Central memory CD8-positive, alpha-beta T cell (primary cell): ENCODE measurements at places on chromosomes 1 and 21.

- DNase-seq, result no peak
Measured at GRCh38 chr1:183600136-183600535, 9.9 kb upstream of the NCF2 start.

DNA sequence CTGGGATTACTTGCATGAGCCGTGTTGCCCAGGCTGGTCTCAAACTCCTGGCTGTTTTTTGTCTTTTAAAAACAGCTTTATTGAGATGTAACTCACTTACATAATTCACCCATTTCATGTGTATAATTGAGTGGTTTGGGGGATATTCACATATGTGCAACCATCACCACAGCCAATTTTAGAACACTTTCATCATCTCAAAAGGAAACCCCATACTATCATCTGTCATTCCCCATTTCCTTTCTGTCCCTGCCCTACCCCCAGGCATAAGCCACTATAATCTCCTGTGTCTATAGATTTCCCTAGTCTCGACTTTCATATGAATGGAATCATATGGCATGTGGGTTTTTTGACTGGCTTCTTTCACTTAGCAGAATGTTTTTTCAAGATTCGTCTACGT, 43.3 kb downstream of the GPR137B start:
- DNase-seq, result no peak

GRCh38 chr1:203281851-203282661, 23.3 kb upstream of the BTG2 start:
- no peak for DNase-seq

DNA sequence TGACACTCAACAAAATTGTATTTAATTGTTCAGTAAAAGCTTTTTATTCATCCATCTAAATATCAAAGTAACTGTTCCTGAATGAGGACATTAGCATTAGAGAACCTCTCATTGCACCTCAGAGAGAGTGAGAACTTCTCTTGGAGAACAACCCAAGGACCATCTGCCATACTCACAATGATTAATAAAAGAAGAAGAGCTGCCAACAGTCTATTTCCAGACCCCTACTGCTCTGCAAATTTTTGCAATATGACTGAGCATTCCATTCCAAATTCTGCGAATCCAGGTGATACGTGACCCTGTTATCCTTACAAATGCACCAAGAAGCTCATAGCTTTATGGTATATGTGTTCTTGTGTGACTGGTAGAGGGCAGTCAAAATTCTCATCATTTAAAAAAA, 422.5 kb downstream of the NEGR1 start:
- DNase-seq, result no peak

GRCh38 chr1:202880062-202880461, 8.9 kb downstream of the RABIF start:
- DNase-seq, result no peak

DNA sequence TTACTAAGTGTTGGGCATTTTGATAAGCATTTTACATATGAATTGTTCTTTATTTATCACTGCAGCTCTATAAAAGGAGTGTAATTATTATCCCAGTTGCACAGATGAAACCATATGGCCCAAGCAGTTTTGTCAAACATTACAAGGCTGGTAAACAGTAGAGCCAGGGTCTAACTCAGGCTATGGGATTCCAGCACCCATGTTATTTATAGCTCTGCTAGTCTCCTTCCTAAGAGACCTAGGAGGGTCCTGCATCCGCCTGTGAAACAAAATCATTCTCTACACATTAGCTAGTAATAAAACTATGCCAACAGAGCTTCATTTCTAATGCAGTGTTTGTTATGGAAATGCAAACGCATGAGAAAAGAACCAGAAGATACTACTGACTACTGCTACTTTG, 58.6 kb downstream of the IL23R start:
- no peak for DNase-seq
